ENCODE measurements at places on chromosomes 5 and 9.

- DNase-seq: no peak
Measured at GRCh38 chr5:170691657-170692056, 91.9 kb upstream of the GABRP start.

DNA sequence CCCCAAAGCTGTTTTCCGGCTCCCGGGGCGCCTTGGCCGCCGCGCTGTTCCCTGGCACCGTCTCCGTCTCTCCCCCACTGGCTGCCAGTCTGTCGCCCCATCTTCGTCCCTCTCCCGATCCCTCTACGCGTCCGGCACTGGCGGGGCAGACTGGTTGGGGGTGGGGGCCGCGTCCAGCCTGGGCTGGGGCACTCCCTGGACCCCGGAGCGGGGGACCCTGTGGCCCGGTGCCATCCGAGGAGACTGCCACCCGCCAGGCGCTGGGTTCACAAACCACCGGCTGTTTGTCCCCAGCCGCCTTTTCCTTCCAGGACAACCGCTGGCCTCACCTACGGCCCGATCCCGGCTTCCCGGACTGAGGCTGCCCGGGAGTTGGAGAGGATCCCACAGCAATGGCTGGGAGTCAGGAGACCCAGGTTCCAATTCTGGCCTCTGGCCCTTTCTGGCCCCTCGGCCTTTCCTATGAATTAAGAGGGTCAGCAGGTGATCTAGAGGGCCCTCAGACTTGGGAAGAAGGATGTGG is 1.0 kb upstream of the FIBCD1 start:
- DNase-seq: no peak

DNA sequence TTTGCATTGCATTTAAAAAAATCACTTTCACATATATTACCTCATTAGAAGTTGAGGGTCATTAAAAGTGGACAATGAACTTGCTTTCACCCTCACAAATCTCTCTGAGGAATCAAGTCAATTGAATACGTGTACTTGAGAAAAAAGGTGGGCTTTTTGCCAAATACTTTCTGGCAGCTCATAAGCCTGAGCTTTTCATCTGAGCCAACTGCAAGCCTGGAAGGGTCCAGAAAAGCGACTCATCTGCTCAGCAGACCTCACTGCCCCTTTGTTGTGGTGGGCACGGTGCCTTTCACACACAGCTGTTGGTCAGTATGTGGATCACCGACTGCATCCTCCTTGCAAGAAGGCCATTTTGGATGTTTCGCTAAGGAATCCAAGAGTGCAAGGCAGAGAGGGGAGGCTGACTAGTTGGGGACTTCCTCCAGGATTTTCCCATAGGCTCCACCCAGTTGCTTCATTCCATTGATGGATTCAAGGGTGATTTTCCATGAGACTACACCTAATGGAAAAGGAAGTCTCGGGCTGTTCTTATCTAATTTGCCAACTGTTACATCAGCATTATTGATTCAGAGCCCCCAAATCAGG is 564.7 kb downstream of the PDE4D start:
- DNase-seq: no peak

DNA sequence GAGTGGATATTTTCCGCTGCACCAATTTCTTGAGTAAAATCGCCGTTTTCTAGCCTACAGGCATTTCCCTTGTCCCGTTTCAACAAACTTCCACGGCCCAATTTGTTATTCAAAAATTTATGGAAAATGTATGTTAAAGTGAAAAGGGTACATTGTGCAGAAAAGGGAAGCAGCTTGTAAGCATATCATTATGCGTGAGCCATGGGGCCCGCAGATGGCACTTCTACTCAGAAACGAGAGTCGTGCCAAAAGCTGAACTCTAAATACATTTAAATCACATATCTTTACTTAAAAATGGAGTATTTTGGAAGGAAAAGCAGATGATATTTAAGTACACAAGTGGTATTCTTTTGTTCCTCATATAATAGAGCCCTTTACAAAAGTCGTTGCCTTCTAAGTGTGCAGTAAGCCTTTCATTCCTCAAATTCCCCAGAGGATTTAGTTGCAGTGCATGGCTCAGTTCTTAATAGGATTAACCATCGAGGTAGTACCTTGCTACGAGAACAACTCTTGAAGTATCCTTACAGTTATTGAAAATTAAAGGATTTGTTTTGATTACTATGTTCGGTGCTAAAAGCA is 1227.2 kb upstream of the WWC1 start:
- peak; percentile 23 for DNase-seq

GRCh38 chr5:97923496-97923895 is 740.4 kb upstream of the RIOK2 start:
- no peak for DNase-seq

DNA sequence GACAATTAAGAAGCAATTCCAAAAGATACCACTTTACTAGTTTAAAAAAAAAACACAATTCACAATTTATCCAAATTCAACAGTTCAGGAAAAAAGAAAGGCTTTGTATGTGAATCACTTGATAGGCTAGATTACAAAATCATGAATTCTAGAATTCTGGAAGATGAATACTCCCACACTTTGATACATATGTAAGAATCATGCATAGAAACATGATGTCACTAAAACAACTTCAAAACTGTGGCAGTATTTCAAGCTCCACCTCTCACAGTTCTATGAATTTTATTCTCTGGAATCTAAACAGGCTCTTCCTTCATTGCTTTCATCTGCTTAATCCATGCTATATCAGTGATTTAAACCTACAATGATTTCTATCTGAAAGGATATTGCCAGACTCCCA is 51.0 kb downstream of the GNAQ start:
- no peak for DNase-seq

GRCh38 chr9:115035841-115036612 is 81.9 kb downstream of the TNC start:
- DNase-seq: no peak

GRCh38 chr5:38135486-38136039 is 122.8 kb upstream of the EGFLAM start:
- no peak for DNase-seq

- DNase-seq: no peak
Measured at GRCh38 chr5:54620141-54620933, 102.8 kb downstream of the SNX18 start.

DNA sequence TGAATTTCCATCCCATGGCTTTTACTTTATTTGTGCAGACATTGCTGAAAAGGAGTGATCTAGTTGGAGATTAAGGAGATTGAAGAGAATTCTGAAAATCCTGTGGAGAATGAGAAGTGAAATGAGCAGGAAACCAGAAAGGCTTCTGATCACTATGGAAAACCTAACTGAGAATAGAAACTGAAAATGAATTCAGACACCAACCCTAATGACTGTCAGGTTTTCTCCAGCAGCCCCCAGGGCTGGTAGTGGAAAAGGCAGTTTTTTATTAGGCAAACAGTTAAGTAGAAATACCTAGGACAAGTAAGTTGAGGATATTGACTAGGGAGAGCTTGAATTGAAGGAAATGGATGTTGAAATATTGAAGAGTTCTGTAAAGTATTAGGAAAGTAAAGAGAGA is 14.7 kb upstream of the ARRDC3 start:
- DNase-seq: no peak

DNA sequence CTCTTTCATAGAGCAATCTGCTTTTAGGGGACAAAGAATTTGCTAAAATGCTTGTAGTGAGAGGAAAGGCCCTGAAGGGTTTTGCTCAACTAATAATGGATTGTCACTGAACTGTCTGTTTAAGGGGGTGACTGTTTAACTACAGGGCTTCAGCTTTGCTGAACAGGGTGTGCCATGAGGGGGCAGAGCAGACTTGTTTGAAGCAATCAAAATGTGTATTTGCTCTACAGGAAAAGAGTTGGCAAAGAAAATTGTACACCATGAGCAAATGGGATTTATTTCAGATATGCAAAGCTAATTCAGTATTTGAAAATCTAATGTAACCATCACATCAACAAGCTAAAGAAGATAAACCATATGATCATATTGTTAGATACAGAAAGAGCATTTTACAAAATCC is 154.3 kb downstream of the GABRG2 start:
- DNase-seq: no peak

GRCh38 chr9:132896906-132897305 is 18.2 kb downstream of the SPACA9 start:
- DNase-seq: no peak

DNA sequence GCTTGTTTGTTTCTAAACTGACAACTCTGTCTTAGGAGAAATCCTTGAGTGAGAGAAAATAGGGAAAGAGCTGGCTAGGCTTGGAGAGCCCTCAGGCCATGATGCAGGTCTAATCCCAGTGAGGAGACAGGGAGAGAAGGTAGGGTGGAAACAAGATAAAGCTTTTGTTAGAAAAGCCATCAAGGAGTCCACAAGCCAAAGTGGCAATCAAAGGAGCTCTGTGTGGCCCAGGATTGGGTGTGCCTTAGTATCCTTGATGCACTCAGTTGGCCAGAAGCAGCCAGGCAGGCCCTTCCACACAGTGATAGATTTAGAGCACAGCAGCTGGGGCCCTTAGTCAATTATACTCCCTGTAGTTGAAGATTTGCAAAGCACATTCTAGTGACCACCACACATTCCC is 73.9 kb downstream of the ALDH7A1 start:
- DNase-seq: no peak

DNA sequence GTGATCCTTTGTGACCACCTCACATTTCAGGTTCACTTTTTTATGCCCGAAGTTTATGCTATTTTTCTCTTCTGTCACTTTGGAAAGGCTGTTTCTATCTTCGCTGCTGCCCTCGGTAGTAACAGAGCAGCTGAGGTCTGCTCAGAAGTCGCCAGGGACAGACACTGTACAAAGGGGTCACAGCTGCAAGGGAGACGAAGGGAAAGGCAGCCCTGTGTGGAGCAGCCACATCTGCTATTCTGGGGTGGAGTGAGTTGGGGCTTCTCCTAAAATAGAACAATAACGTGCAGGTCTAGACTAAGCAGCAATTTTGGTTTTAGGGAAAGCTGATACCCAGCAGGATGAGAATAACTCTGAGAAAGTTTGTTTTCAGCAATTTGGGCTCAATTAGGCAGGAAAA is 72.5 kb downstream of the ACTL7B start:
- DNase-seq: no peak

DNA sequence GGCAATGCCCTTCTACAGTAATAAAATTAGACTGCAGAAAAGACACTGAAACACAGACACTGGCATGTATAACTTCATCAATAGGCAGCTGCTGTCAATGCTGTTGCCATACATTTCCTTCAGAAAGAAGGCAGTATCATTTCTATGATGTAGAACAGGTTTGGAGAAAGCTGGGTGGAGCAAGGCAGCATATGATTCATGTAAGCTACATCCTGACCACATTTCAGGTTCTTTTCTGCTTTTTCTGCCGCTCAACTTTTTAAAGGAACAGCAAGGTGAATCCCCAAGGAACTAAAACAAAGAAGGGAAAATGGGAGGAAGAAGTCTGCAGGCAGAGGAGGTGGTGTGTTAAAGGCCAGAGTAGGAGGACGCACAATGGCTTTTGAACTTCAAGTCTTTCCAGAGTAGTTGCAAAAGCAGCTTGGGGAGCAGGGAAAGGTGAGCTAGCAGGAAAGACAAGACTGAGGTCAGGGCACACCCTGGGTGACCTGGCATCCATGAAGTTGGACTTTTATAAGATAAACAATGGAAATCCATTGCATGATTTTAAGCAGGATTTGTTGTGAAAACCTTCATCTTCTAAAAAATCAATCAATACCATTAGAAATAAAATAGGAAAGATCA is 142.1 kb downstream of the MED10 start:
- no peak for DNase-seq

DNA sequence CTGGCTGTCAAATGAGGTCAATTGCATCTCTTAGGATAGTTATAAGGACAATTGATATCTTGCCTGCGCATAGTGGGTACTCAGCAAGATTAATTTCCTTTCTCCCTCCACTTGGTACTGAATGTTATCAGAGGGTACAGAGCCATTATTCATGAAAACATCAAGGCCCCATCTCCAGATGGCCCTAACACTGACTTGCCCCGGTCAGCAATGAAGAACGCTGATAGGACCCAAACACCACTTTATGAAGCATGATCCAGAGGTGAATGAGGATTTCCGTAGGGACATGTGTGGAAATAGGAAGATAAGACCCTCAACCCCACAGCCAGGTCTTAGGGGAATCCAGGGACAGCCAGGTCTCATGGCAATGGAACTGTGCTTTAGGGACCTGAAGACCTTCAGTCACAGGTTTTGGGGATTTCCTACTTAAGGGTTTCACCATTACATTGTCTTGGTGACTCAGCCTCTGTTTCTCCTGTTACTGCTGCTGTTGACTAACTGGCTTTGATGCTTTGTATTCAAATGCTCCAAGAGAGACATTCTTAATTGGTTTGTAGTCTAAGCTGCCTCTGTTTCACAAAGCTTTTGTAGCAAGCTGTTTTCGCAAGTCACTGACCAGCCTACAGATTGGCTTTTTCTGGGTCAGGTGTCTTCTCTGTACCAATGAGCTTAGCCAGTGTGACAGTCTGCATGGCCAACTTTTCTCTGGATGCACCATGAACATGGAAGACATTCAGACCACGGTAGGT is 35.3 kb upstream of the IQGAP2 start:
- no peak for DNase-seq

GRCh38 chr5:101429241-101429640 is 526.2 kb upstream of the ST8SIA4 start:
- no peak for DNase-seq

GRCh38 chr5:57720656-57721055 is 238.0 kb upstream of the ACTBL2 start:
- no peak for DNase-seq

GRCh38 chr5:37715361-37715760 is 124.5 kb downstream of the GDNF start:
- DNase-seq: no peak

DNA sequence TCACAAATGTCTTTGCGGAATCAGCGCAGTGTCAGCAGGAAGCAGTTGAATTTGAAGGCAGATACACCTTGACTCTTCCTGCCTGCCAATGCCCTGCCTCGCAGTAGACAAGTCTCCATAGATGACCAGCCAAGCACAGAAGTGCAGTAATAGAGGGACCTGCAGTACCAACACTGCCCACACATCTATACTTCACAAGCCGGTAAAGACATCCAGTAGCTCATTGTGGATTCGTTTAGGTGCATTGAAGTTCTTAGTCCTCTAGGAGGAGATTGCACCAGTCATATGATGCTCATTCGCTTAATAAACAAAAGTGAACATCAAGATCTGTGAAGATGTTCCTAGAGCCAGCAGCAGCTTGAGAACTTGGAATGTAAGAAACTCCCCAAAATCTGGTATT is 7.1 kb upstream of the IFNA2 start:
- peak; percentile 2 for DNase-seq

- no peak for DNase-seq
Measured at GRCh38 chr9:136011703-136012496, 50.7 kb upstream of the UBAC1 start.

GRCh38 chr9:127382541-127382940 is 14.4 kb upstream of the SLC2A8 start:
- DNase-seq: no peak

GRCh38 chr5:173645437-173645807 is 29.0 kb upstream of the BOD1 start:
- DNase-seq: no peak
